ENCODE measurements at places on chromosomes 4 and X.
A peak's percentile ranks its signal among the peaks of the same experiment; 100 is the strongest.

DNA sequence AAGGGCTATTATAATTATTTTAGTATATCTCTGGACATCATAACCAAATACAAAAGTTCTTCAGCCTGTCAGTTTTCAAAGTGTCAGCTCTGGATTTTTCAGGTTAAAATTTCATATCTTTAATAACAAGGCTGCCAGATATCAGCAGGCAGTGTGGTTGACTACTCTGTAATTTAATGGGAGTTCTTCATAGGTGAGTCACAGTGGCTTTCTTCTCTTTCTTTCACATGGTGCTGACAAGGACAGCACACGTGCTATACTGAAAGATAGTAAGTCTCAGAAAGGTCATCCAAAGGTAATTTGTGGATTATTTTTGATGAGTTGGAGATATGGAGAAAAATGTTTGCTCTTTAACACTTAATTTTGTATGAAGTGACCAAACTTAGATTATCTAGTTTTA lies 43.2 kb downstream of the GALNT7 start:
- no peak for DNase-seq

DNA sequence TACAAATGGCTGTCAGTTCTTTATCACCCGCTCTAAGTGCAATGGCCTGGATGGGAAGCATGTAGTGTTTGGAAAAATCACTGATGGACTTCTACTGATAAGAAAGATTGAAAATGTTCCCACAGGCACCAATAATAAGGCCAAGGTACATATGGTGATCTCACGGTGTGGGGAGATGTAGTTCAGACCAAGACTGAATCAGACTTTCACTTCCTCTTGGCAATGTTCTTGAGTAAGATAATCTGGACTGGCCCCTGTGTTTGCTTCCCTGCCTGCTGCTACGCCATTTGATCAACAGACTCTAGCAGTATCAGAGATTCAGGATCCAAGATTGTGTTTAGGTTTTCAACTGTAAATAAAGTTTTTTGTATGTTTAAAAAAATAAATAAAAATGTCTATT lies 682.2 kb upstream of the AMOT start:
- DNase-seq: no peak

DNA sequence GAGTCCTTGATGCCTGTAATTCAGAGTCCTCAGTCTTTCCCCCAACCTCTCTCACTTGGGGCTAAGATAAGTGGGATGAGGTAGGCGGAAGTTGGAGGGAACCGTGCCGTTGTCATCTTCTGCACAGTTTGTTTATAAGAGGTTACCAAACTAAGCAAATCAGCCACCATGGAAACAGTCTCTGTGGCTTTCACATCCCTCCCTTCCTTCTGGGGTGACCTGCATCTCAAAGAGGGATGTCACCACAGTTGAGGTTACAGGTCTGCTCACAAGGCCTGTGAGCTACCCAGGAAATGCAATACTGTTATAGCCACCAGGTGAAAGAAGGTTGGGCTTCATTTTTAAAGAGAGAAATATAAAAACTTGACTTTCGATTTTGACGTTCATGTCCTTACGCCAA lies 26.3 kb downstream of the RTL5 start:
- no peak for DNase-seq

DNA sequence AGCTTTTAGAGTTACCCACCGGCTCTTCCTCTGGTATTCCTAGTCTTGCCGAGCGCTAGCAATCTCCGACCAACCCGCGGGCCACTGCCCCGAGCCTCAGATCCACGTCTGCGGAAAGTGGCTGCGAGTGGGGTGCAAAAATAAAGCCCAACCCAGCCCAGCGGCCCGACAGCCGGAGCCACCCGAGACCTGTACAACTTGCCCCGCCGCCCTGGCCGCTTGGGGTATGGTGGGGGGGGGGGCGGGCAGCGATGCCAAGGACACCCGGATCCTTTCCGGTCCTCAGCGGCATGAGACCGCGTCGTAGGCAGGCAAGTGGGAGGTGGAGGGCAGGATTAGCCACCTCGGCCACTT lies 1.6 kb downstream of the SLITRK4 start:
- DNase-seq: no peak

GRCh38 chr4:102616636-102617035 lies 115.5 kb downstream of the NFKB1 start:
- no peak for DNase-seq

GRCh38 chr4:139789096-139789654 lies 123.6 kb downstream of the MGST2 start:
- DNase-seq: no peak

- no peak for DNase-seq
Observed at GRCh38 chr4:150126201-150126863, 48.1 kb downstream of the DCLK2 start.

DNA sequence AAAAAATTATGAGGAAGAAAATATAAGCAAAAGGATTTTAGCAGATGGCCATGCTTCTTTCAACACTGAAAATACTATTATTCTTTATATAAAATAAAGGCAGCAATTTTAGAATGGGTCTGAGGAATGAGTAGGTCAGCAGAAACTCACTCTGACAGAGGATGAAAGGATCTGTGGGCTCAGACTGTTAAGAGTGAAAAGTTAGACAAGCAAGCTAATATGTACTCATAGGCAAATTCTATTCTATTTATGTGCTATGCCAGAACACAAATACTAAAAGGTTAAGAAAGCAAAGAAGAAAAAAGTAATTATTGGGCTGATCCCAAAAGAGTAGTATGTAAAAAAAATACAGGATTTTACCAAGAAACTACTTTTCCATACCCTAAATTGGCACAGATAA lies 13.9 kb downstream of the LCORL start:
- DNase-seq: no peak

GRCh38 chr4:55181010-55182005 lies 55.9 kb upstream of the KDR start:
- no peak for DNase-seq

DNA sequence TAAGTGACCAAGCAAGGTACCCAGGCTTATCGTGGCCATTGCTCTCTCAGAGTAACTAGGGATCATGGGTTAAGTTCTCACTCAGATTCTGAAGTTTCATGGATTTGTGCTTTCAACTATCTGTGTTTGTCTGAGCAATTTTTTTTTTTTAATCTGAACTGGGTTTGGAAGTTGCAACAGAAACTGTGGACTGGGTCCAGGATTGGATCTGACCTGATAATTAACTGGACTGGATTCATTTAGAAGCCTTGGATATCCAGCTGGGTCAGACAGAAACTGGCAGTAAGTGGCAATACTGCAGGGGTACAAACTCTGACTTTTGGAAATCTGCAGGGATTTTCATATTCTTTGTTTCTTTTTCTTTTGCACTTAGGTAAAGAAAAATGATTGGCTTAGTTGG lies 38.7 kb upstream of the FGF2 start:
- DNase-seq: no peak

- no peak for DNase-seq
Observed at GRCh38 chr4:37725718-37726117, 39.5 kb upstream of the RELL1 start.

GRCh38 chr4:24751926-24752539 lies 43.3 kb upstream of the SOD3 start:
- DNase-seq: no peak

DNA sequence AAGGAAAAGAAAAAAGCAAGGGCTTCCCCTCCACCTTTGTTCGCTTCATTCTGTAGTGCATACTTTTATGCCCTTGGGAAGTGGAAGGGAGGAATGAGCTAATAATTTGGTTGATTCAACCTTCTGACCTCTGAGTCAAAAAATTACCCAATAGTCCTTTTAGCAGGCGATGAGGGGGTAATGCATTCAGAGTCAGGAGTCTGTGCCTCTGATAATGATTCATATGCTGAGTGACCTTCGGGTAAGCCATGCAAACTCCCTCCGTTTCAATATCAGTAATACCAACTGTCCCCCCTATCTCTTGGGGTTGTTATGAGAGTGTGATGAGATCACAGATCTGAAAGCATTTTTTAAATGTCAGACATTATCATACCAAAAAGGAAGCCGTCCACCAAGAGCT lies 41.6 kb upstream of the ACSL4 start:
- no peak for DNase-seq

GRCh38 chr4:88803600-88804096 lies 106.0 kb upstream of the NAP1L5 start:
- DNase-seq: no peak

- DNase-seq: no peak
Observed at GRCh38 chr4:138105331-138105730, 136.8 kb downstream of the SLC7A11 start.

DNA sequence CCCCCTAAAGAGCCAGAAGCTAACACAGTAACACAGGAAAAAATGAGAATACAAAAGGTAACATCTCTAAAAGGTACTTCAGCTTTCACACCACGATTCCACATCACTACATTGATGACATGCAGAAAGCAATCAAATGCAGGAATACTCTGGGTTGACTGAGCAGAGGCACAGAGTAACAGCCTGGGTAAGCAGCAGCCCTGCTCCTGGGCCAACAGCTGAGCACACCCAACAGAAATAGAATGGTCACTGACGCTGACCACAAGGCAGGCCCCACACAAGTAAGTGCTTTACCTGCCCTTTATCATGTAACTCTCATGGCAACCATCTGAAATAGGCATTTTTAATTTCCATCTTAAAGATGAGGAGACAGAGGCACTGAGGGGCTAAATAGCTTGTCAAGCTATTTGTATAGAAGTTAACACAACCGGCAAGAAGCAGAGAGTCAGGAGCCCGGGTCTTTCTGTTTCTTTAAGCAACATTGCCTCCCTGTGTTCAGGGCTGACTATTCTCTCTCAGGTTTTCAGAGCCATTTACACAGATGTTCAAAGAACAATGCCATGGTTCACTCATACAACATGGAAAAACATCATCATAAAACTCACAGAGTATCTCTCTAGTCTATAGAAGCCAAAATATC lies 168.9 kb downstream of the ZNF674 start:
- peak; percentile 24 for DNase-seq

DNA sequence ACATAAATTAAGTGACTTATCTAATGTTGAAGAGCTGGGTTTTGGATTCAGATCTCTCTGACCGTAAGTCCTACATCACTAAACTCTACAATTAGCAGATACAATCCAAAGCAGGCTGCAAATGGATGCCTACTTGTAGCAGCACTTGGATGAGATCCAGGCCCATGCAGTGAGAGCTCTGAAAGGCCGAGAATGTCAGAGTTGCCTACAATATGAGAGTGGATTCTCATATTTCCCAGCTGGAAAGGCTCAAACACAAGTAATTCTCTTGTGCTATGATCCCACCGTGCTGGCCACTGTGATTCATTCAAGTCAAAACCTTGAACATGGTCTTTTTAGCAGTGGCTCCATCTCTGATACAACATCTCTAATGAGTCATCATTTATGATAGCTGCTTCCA lies 125.4 kb upstream of the CHRDL1 start:
- no peak for DNase-seq

DNA sequence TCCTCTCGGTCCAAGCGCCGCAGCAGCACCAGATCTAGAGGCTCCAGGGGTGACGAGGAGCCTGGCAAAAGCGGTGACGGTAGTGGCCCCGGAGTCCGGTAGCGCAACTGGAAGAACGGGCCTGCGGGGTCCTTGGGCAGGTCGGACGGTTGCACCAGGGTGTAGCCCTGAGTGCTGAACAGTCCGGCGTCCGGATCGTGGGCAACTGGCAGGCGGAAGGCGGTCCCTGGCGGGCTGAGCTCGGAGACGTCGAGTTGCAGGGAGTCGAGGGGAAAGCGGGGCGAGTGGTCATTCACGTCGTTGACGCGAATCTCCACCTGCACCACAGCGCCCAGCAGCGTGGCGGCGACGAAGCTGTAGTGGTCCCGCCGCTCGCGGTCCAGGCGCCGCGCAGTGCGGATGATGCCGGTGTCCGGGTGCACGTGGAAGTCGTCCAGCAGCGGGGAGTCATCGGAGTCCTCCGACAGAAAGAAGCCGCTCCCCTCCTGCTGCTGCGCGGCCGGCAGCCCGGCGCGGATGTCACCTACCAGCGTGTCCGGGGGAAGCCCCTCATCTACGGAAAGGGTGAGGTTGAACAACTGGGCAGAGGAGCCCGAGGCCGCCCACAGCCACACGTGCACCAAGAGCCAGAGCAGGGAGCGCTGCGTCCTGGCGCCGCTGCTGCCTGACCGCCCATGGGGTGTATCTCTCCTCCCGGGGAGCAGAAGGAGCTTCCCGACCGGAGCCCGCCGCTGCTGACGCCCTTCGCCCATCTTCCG lies 837 bp downstream of the DCHS2 start:
- DNase-seq: no peak

DNA sequence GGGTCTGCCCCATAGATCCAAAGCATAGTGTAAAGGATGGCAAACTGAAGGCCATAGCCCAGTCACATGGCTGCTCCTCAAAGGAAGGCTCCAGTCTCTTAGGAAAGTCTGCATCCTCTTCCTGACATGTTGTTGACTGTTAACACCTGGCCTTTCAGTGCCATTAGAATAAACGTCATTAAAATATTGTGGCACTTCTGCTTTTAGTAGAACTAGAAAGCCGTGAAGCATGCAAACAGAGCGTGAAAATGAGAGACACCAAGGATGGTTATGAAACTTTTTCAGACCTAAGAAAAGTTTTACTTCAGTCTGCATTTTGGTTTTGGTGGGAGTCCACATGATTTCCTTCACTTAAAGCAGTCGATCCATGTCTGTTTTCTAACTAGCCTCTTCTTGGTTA lies 41.1 kb upstream of the AFF2 start:
- DNase-seq: no peak

- DNase-seq: no peak
Observed at GRCh38 chr4:107897823-107898222, 33.5 kb upstream of the CYP2U1 start.

GRCh38 chrX:127128282-127128681 lies 308.8 kb downstream of the PRR32 start:
- no peak for DNase-seq

GRCh38 chr4:52862639-52863161 lies 583 bp downstream of the RASL11B start:
- no peak for DNase-seq

DNA sequence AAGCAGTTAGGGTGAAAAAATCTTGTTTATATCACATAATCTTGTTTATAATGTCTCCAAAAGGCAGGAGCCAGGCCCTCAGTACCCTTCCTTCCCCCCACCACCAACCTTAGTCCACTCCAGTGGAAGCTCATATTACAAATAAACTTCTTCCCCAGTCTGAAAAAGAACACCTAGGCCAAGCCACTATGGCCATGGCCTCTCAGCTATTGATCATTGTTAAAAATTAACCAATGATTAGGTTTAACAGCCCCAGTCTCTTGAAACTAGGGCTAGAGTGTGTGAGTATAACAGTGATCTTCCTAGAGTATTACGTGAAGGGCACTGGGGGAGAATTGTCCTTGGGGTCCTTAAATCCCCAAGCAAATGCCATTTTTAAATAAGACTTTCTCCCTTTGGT lies 411.9 kb upstream of the EDA2R start:
- DNase-seq: no peak

DNA sequence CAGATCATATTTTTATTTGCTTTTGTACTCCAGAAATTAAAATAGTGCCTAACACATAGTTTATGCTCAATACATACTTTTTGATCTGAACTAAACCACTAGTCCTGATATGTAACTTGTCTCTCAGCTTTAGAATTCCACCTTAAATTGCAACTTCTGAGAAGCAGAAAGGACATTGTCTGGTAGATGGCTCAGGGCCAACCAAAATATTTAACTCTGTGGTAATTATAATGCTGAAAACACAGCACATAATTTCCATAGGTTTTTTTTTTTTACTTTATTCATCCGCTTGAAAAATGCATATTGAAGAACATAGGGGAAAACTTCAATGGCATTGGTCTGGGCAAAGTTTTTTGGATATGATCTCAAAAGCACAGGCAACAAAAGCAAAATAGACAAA lies 59.3 kb downstream of the AREG start:
- peak; percentile 39 for DNase-seq

GRCh38 chrX:13911586-13911985 lies 94.7 kb upstream of the GPM6B start:
- DNase-seq: no peak

- DNase-seq: no peak
Observed at GRCh38 chr4:101441446-101441845, 94.1 kb upstream of the PPP3CA start.

- DNase-seq: no peak
Observed at GRCh38 chrX:134172588-134173259, 64.3 kb upstream of the CCDC160 start.

Measured in smooth muscle cell of the brain vasculature (primary cell).